Activated CD4-positive, alpha-beta T cell treated with anti-CD3 and anti-CD28 coated beads for 4 hours (primary cell): ENCODE measurements at places on chromosomes 6 and 20.

DNA sequence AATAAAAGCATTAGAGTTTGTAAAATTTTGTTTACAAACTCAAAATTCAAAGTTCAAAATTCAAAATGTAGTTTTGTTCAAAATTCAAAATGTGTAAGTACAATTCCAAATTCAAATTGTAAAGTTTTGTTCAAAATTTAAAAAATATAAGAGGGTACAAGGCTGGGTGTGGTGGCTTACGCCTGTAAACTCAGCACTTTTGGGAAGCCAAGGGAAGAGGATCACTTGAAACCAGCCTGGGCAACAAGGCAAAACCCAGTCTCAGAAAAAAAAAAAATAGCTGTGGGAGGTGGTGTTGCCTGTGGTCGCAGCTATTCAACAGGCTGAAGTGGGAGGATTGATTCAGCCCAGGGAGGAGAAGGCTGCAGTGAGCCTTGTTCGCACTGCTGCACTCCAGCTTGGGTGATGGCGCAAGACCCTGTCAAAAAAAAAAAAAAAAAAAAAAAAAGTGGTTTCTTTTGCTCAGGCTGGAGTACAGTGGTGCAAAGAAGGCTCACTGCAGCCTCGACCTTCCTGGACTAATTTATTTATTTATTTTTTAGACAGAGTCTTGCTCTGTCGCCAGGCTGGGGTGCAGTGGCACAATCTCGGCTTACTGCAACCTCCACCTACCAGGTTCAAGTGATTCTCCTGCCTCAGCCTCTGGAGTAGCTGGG lies 5.4 kb upstream of the ZBTB12 start:
- DNase-seq = no peak

DNA sequence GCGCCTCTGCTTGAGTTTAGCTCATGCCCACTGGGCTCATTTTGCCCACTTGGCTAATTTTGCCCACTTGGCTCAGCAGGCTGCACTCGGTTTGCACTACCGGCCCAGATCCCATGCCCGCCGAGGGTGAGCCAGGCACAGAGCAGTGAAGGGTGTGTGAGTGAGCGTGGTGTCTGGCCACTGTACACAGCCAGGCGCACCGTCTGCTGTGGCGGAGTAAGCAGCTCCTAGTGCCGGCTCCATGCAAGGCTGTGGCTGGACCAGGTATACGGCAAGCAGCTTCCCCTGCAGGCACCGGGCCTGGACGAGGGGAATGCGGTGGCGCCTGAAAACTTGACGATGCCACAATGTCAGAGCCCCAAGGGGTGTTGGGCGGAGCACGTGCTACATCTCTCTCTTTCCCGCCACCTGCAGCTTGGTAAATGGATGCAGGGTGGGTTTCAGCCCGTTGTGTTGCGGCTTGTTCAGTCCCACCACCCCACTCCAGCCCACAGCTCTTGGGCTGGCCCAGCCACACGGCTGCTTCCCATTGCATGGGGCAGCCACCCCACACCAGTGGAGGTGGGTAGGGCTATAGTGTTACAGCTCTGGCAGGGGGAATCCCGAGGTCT lies 9.9 kb downstream of the OR2B6 start:
- DNase-seq = no peak

GRCh38 chr20:9978397-9979004 lies 56.3 kb upstream of the ANKEF1 start:
- DNase-seq = peak; percentile 15

- DNase-seq = no peak
Observed at GRCh38 chr6:15287670-15288375, 42.0 kb downstream of the JARID2 start.
